ENCODE measurements at places on chromosomes 4 and X. TPM values are rescaled to one million over a fixed set of nuclear protein-coding genes. Genes with fewer than 3 reads are reported as not detected.
A peak's percentile ranks its signal among the peaks of the same experiment; 100 is the strongest.

DNA sequence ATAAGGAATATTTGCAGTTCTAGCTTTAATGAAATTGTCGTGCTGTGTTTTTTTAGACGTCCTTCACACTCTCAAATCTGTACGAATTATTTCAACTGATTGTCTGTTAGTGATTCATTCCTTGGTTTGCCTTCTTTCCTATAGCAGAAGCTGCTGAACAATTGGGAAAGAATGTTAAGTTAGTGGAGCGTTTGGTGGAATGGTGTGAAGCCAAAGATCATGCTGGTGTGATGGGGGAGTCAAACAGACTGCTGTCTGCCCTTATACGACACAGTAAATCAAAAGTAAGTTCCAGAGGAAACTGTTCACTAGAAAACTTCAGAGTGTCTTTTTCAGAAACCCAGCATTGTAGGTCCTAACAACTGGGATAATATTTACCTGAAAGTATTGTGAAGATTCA lies 159.9 kb downstream of the RAP1GDS1 start:
- DNase-seq: no peak

GRCh38 chrX:82742351-82742750 lies 765.7 kb upstream of the POU3F4 start:
- no peak for DNase-seq

DNA sequence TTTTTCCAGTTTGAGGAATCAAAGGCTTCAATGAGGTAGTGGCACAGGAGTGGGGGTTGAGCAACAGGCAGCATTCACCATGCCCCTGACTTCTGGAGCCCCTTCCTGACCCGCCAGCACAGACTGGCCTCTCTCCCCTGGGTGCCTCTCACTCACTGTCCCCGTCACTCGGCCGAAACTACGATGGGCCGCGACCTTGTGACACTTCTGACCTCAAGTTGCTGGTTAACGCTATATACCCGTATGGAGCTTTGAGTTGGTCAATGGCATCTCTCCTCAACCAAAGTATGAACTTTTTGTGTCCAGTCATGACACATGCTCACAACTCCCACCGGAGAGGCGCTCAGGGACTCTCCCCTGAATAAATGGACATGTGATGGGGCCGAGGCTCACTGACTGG lies 72.1 kb downstream of the IRF2 start:
- no peak for DNase-seq

DNA sequence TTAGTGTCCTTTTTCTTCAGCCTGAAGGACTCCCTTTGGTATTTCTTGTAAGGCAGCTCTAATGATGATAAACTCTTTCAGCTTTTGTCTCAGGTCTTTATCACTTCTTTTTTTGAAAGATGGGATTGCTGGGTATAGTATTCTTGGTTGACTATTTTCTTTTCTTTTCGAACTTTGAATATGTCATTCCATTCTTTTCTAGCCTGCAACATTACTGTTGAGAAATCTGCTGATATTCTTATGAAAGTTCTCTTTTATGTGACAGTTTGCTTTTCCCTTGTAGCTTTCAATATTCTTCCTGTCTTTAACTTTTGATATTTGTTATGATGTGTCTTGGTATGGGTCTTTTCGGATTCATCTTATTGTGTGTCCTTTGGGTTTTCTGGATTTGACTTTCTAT lies 107.6 kb upstream of the SRD5A3 start:
- DNase-seq: no peak

GRCh38 chr4:2813446-2814405 lies 20.8 kb downstream of the SH3BP2 start:
- DNase-seq: no peak

- DNase-seq: no peak
Observed at GRCh38 chrX:153816831-153817690, 13.3 kb downstream of the PDZD4 start.

- no peak for DNase-seq
Observed at GRCh38 chr4:140096483-140096861, 57.5 kb downstream of the MAML3 start.

- no peak for DNase-seq
Observed at GRCh38 chr4:159496248-159496647, 393.4 kb downstream of the RAPGEF2 start.

DNA sequence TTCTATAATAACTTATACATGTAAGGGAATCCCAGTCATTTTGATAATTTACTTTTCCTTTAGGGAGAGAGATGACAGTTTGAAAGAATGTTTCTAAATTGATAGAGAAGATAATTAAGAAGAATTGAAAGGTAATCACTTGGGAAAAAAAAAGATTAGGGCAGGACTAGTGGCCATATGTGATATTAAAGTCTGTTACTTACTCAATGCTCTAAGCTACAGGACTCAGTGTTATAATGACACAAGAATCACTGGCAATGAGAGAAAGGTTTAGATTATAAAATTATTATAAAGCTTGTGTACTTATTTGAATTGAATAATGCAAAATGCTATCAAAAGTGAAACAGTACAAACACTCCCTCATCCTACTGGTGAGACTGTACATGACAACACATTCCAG lies 265.3 kb downstream of the BANK1 start:
- DNase-seq: no peak

- DNase-seq: no peak
Observed at GRCh38 chrX:50198348-50198747, 2.5 kb downstream of the AKAP4 start.

DNA sequence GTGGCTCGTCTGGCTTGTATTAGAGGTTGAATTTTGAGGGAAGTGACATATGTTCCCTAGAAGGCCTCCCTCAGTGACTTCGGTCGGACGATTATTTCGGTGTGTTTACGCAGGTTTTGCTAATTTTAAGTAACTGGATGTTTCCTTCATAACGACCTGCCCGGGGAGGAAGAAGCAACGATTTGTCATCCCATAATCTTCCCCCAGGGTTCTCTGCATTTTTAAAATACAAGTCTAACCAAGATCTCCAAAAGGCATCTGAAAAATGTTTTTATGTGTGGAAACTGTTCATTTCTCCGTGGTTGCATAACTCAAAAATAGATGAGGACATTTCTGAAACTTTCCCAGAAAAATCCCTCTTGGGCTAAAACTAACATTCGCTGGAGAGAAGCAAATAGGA lies 195.4 kb downstream of the SHOX start:
- no peak for DNase-seq

DNA sequence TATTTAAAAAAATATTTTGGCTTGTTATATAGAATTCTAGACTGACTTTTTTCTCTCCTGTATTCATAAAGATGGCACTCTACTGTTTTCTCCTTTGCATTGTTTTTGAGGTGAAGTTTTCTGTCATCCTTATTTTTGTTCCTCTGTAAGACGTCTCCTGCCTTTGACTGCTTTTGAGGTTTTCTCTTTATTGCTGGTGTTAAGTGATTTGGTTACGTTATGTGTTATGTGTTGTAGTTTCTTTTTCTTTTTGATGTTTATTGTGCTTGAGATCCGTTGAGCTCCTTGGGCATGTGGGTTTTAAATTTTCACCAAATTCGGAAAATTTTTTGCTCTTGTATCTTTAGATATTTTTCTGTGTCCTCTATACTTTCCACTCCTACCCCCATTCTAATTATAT lies 50.0 kb downstream of the KDM6A start:
- DNase-seq: no peak

DNA sequence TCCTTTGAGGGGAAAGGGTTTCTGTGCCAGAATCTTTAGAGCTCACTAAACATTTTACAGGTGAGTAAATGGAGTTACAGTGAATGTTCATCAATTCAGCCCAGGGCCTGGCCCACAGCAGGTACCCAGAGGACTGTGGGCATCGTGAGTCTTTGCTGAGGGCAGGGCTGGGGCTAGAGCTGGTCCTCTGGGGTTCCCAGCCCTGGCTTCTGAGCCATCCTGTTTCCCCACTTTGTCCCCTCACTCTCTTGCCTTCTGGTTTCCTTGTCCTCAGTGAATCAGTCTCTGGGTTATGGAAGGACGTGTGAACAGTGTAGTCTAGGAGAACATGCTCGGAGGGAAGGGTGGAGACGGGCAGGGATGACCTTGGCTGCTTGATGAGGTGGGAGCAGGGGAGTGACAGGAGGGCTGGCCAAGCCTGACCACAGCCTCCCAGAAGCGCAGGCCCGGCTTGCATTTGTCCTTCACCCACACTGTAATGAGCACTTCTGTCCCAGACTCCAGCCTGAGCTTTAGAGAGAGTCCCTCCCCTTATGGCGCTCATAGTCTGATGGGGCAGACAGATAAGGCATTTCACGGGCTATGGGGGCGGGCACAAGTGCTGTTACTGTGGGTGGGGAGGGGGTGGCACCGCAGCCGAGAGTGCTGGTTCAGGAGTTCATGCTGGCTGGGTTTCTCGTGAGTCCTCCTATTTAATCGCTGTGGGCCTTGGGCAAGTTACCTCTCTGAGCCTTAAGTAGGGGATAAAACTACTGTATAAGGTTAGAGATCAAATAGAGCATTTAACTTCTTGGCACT lies 17.3 kb downstream of the TBC1D14 start:
- no peak for DNase-seq

DNA sequence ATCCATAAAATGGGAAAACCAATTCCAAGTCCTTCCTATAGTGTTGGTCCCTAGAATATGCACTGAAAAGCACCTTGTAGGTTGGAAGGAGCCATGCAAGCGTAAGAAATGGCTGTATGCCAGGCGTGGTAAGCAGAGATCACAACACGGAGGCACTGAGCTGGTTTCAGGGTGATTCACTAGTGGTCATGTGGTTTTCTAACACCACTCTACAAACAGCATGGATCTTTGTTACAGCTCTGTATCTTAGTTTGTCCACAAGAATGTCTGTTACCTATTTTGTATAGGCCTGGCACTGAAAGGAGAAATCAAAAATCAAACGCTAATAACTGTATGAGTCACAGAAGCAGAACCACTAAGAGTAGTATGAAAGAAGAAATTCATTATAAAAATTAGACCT lies 71.9 kb downstream of the MAGEB17 start:
- peak; percentile 38 for DNase-seq

- no peak for DNase-seq
Observed at GRCh38 chr4:37995981-37996775, 36.0 kb downstream of the PTTG2 start.

GRCh38 chr4:89719536-89720090 lies 117.3 kb downstream of the SNCA start:
- DNase-seq: no peak

GRCh38 chr4:74487771-74488170 lies 42.8 kb downstream of the AREG start:
- no peak for DNase-seq

GRCh38 chr4:156799121-156799589 lies 172.4 kb downstream of the PDGFC start:
- DNase-seq: no peak

DNA sequence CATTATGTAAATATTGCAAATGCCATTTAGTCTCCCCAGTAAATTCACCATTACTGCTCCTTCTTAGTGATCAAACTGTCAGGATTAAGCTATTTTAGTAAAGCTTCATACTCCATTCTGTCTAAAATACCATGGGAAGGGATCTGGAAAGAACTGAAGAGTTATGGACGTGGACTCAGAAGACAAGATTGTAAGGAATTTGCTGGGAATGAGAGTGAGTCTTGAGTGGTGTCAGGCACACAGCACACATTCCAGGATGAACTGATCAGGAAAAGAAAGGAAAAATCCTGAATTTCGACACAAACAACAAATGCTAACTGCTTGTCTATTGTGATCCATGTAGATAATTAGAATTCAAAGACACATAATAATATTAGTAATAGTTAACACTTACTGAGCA lies 311.0 kb downstream of the CENPC start:
- no peak for DNase-seq

Gene AVPR2
- not detected for polyA plus RNA-seq

Gene SAGE1
- polyA plus RNA-seq: not detected

Gene MSMO1
- polyA plus RNA-seq: 334 TPM

Gene EPHA5
- polyA plus RNA-seq: not detected

Gene MAB21L2
- polyA plus RNA-seq: not detected

Gene PCSK1N
- 1.6 TPM for polyA plus RNA-seq

Gene STBD1
- polyA plus RNA-seq: 0.71 TPM

Gene MAGEC2
- polyA plus RNA-seq: not detected

Gene BEX2
- polyA plus RNA-seq: 6.5 TPM

Gene DUSP21
- not detected for polyA plus RNA-seq

Gene SHISA3
- polyA plus RNA-seq: not detected

All from keratinocyte (primary cell).